ENCODE measurements at places on chromosomes 12 and 14.

GRCh38 chr14:88248606-88249005 is 74.5 kb downstream of the KCNK10 start:
- DNase-seq: peak; percentile 1

GRCh38 chr12:31562594-31563328 is 28.2 kb downstream of the DENND5B start:
- no peak for DNase-seq

GRCh38 chr14:105157872-105158271 is 10.7 kb downstream of the JAG2 start:
- no peak for DNase-seq

DNA sequence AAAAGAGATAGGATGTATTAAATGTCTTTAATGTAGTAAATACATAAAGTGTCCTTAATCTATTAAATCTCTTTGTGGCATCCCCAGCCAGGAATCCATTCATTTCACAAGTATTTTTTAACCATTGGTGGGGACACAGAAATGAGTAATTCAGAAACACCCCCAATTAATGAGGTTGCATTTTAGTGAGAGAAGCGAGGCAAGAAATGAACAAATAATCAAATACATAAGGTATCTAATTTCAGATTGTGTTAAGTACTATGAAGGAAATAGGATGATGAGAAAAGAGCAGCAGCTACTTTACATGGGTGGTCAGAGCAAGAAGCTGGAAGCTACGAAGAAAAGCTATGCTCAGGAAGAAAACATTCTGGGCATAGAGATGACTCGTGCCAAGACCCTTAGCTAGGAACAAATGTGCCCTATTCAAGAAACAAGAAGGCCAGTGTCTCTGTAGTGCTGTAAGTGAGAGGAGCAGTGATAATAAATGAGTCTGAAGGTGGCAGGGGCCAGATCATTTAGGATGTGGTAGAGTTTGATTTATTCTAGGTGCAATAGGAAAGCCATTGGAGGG is 60.5 kb upstream of the IGF1 start:
- no peak for DNase-seq

DNA sequence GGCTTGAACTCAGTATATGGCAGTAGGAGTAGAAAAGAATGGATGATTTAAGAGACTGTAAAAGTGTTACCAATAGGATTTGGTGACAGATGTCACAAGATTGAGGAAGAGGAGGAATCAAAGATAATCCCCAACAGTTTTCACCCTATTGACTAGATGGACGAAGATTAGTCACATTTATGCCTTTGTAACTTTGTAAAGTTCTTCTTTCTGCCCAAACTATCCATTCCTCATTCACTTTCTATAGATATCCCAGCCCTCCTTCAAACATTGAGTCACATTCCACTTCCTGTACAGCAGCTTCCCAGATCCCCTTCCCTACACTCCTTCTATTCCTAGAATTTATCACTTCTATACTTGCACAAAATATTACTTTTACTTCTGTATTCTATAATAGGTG is 207.9 kb downstream of the BTG1 start:
- no peak for DNase-seq

GRCh38 chr14:74207943-74208342 is 31.3 kb upstream of the VSX2 start:
- no peak for DNase-seq

GRCh38 chr14:71726580-71727021 is 205.6 kb upstream of the RGS6 start:
- DNase-seq: no peak

- no peak for DNase-seq
These were observed 39.6 kb downstream of the CDKL1 start for GRCh38 chr14:50357124-50357523.

DNA sequence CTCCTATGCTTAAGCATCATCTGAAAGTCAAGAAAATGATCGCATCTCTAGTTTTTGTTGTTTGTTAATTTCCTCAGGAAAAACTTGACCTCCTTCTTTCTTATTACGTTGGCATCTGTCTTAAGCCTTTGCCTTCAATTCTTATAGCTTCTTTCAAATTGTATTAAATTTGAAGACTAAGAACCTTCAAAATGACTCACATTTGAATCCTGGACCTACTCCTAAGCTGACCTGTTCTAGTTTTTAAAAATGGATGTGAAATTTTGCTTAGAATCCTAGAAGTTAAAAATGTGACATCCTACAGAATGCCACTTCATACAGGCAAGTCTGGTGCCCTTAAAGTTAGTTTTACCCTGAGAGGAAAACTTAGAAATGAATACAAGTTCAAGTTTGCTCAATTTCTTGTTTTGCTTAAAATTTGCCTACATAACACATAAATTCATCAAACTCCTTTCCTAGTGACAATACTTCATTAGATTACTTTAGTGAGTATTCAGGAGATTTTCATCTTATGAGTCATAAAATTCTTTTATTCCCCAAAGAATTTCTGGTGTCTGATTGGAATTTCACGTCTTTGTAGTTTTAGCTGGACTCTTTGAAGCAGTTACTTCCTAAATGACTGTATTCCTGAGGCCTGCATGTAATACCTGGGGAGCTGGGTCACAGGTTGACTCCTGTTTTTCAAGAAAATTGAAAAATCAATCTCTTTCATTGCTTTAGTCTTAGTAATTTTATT is 152.3 kb downstream of the MSRB3 start:
- DNase-seq: peak; percentile 81

GRCh38 chr14:92387578-92387977 is 64.6 kb downstream of the SLC24A4 start:
- no peak for DNase-seq

GRCh38 chr12:96136725-96137378 is 57.3 kb upstream of the ELK3 start:
- peak; percentile 44 for DNase-seq

- no peak for DNase-seq
These were observed 42.7 kb downstream of the AEBP2 start for GRCh38 chr12:19482036-19482435.

- DNase-seq: no peak
These were observed at the start of gene KCNK13 for GRCh38 chr14:90061685-90062126. KCNK13 (plus strand) TSS chr14:90061994; CDS start chr14:90062206, 212 bp downstream.
